Activated naive CD8-positive, alpha-beta T cell treated with anti-CD3 and anti-CD28 coated beads, Interleukin-2, amount 10 ng/mL, durations not matched to agents 7 days and 5 days (primary cell): ENCODE measurements at places on chromosomes 11 and 22. TPM values are rescaled to one million over a fixed set of nuclear protein-coding genes. Genes with fewer than 3 reads are reported as not detected.

GRAP2 gene
- 266 TPM for total RNA-seq

NRXN2 gene
- 0.36 TPM for total RNA-seq

LARGE2 gene
- total RNA-seq = 2.7 TPM

UBXN1 gene
- total RNA-seq = 135 TPM

SNX32 gene
- total RNA-seq = 2.6 TPM

MMP3 gene
- total RNA-seq = not detected

USH1C gene
- not detected for total RNA-seq

SMTNL1 gene
- total RNA-seq = not detected

TMEM218 gene
- 14.3 TPM for total RNA-seq

PRPF19 gene
- 97.7 TPM for total RNA-seq

TSSK2 gene
- total RNA-seq = not detected

SHISAL1 gene
- not detected for total RNA-seq

CCDC81 gene
- 0.43 TPM for total RNA-seq

PATE4 gene
- not detected for total RNA-seq

SLC1A2 gene
- not detected for total RNA-seq

DUSP8 gene
- total RNA-seq = 3.4 TPM

ASCL2 gene
- 0.62 TPM for total RNA-seq

DMC1 gene
- 13.2 TPM for total RNA-seq

DNA sequence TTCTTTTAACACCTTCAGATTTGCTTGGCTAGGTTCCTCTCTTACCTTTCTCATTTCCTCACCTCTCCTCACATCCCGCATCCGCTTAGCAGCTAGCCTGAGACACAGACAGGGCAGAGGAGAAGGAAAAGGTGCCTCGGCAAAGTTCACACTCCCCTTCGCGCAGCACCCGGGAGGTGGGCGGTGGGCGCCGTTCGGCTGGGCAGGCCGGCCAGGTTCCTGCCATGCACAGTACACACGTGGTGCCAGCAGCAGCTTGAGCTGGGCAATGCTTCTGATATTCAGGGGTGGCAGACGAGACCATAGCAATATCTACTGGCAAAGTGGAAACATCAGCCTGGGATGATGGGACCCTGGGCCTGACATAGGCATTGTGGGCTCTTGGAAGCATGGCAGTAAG is 3.3 kb downstream of the NTM start:
- no peak for DNase-seq

DNA sequence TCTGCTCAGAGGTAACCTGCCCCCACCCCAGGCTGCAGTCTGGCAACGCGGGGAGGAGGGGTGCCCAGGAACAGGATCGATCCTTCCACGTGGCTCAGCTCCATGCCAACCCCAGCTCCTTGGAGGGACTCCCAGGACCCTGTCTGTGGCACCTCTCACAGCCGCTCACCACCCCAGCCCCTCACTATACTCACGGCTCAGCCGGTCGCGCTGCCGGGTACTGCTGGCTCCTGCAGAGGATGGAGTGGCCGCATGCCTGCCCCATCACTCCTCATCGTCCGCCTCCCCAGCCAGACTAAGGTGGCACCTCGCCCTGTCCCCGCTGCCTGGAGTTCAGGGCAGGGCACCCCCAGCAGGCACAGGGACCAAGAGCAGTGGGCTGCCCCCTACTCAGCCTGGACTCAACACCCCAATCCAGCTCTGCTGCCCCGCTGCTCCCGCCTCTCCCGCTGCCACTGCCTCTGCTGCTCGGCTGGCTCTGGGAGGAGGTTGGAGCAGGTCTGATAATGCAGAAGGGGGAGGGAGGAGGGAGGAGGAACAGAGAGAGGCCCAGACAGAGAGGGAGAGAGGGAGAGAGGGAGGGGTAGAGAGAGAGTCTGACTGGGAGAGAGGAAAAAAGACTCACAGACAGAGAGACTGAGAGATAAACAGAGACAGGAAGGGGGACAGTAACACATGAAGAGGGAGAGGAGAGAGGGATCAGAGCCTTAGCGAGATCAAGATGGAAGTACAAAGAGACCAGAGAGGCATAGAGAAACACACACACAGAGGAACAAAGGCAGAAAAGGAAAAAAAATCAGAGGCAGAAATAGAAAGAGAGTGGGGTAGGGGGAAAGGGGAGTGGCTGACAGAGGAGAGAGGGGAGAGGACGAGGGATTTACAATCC is at the start of gene PDE2A:
Gene PDE2A (minus strand): TSS at position 480 of the 886 bp plus-strand sequence. CDS start 215 bp downstream, at position 265.
- peak; percentile 29 for DNase-seq

GRCh38 chr11:13984616-13985450 is 22.3 kb downstream of the SPON1 start:
- no peak for DNase-seq

- DNase-seq = no peak
Observed at GRCh38 chr11:45933131-45933831, 10.8 kb downstream of the LARGE2 start.

DNA sequence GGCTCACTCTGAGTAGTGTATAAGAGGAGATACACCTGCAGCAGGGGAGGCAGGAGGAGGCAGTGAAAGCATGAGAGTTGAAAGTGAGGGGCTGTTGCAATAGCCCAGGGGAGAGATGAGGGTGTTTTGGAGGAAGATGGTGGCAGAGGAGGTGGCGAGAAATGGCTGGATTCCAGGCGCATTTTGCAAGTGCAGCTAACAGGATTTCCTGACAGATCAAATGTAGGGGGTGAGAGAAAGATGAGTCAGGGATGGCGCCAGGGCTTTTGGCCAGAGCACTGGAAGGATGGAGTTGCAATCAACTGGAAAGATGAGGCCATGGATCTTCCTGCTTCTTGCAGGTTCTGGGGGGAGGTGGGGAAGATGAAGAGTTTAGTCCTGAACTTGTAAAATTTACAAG is 16.8 kb upstream of the TSPAN18 start:
- DNase-seq = no peak

DNA sequence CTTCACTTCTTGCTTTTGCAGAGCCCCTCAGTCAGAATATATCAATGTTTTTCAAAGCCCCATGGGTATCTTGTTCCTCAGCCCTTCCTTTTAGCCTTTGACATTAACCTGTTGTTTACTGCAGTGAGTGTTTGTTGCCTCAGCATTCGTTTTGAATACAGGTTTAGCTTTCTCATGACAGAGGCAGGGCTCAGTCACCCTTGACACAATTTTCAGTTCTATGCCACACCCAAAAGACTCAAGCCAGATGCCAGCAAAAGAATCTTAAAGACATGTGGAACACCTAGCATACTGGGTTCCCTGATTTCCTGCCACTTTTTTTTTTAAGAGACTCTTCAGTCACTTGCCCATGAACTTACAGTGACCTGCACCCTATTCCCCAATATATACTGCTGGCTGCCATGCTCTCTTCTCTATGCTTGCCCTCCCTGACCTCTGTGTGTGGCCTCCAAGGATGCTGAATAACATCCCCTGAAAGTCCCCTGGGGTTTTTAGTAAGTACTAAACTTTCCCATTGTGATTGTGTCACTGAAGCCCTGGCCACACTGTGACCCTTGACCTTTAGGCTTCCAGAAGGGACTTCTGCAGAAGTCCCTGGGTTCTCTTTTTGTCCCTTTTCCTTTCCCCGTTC is 1225.5 kb downstream of the TBC1D22A start:
- no peak for DNase-seq

DNA sequence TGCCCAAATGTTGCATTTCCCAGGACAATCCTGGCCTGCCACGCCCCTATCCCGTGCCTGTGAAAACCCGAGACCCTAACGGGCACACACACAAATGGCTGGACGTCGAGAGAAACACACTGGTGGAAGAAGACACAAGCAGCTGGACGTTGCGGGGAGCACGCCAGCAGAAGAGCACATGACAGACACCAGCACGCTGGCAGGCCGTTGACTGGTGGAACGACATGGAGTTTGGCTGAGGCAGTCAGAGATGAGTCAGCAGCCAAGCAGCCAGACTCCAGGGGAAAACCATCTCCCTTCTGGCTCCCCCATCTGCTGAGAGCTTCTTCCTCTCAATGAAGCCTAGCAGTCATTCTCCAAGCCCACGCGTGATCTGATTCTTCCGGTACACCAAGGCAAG is 606.7 kb upstream of the LRRC4C start:
- DNase-seq = no peak

GRCh38 chr11:65422633-65423515 is at the start of gene NEAT1:
Gene NEAT1, plus strand, starts transcription at chr11:65422798.
- peak; percentile 97 for DNase-seq

DNA sequence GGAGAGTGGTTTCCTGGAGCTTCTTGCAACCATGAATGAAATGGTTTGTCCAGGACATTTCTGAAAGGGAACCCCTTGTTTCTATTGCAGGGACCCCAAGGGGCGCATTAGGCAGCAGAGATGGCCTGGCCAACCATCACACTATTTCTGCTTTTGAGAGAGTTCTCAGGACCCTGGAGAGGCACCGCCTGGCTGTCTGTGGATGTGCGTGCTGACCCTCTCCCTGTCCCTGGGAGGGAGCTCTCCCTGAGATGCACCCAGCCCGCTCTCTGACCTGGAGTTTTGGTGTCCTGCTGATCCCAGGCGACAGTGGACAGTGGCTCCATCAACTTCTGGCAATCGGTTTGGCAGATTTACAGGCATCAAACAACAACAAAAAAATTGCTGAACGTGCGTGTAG is 80.3 kb upstream of the SLC22A12 start:
- DNase-seq = no peak

- DNase-seq = no peak
Observed at GRCh38 chr11:83007909-83008580, 63.7 kb downstream of the RAB30 start.

- DNase-seq = no peak
Observed at GRCh38 chr11:5486421-5486820, 2.1 kb upstream of the OR52D1 start.

DNA sequence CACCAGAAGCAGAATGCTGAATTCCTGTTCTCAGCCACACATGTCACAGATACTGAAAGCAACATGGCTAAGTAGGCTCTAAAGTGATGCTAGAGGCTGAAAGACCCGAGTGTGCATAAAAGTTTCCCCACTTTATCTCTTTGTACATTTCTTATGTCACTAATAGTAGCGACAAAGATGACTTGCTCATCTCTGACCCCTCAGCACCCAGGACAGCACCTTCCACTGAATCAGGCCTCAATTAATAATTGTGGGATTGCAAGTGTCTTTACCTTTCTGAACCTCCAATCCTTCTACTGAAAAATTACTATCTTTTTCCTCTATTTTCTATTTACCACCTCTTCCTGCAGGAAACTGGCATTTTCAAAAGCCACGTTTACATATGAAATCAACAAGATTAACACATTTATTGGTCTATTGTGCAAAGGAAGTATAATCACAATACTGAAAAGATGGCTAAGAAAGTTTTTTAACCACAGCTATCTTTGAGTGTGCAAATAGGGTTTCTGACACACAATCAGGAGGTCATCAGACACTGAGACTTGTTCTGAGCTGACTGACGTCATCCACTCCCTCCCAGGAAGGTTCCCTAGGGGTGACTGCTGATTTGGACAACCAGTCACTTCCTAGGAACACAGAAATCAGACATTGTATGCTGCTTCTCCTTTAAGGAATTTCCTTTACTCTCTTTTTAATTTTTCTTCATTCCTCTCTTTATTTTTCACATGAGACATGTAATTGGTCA is 213.9 kb upstream of the ISX start:
- no peak for DNase-seq

DNA sequence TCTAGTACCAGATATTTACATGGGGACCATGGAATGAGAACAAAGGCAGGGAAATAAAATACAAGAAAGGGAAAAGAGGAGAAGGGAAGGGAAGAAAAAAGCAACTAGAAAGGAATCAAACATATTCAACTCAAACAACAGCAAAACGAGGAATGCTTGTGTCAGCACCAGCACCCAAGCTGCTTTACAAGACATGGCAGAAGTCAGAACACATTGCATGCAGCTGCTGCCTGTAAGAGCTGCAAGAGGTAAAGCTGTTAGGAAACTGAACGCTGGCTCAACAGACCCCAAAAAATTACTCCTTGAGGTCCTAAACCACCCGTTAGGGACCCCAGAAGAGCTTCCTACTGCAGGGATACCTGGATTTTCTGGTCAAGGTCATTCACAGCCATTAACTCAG is 296.9 kb downstream of the OPCML start:
- no peak for DNase-seq

GRCh38 chr11:20874358-20874757 is 205.0 kb downstream of the NELL1 start:
- no peak for DNase-seq

DNA sequence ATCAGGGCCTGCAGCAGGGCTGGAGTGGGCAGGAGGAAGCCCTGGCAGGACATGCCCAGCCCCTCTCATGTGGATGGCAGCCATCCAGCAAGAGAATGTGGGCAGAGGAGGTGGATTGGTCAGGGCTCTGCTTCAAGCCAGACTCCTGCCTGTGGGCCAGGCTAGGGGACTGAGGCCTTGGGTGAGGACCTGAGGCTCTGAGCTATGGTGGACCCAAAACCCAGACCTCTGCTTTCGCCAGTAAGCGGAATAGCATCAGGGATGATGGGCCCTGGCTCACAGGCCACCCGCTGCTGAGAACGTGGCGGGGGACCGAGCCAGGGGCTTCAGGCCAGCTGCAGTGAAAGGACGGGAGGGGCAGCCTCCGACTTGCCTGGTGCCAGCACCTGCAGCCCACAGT is 57.4 kb downstream of the LINC01488 start:
- DNase-seq = no peak

- no peak for DNase-seq
Observed at GRCh38 chr11:6646576-6646917, 9.1 kb downstream of the DCHS1 start.

DNA sequence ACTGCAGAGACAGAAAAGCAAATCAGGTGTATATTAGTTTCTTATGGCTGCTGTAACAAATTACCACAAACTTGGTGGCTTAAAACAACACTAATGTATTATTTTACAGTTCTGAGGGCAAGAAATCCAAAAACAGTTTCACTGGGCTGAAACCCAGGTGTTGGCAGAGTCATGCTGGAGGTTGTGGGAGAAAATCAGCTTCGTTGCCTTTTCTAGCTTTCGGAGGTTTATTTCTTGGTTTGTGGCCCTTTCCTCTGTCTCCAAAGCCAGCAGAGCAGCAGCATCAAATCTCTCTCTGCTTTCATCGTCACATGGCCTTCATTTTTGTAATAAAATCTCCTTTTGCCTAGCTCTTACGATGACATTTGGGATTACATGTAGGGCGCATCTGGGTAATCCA is 33.0 kb upstream of the OR6M1 start:
- no peak for DNase-seq
